ENCODE measurements at places on chromosomes 5 and 9.

DNA sequence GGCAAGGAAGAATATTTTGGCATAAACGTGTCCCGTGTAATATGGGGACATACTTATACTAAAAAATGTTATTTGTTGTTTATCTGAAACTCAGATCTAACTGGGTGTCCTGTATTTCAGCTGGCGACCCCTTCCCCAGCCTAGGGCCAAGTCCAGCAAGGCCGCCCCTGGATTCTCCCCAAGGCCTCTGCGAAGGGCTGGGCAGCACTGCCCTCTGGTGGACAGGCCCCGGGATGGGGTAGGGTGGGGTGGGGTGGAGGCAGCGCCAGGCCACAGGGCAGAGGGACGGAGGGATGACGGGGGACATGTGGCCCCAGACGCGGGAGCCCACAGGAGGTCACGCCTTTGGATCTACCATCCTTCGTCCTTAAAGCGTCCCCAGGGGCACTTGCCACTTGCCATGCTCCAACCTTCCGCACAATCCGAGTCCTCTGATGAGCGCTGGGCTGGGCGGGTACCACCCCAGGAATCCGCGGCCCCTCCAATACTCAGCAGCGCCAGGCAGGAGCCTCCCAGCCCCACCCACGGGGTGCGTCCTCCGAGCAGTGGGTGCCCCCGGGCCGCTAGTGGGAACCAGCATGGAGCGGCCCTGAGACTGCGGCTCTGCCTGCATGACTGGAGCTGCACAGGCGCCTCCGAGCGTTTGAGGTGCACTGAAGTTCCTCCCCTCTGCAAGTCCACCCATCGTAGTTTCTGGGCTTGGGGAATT, 7.1 kb upstream of the AGPAT2 start:
- no peak for DNase-seq

- DNase-seq = no peak
Measured at GRCh38 chr5:158922816-158923215, 176.9 kb downstream of the EBF1 start.

DNA sequence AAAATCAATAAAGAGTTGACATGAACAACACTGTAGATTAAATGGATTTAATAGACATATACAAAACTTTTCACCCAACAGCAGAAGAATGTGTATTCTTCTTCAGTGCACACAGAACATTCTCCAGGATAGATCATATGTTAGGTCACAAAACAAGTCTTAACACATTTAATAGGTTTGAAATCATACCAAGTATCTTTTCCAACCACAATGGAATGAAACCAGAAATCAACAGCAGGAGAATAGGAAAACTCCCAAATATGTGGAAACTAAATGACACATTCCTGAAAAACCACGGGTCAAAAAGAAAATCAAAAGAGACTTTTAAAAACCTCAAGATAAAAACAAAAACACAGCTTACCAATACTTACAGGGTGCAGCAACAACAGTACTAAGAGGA, 790.1 kb upstream of the ZNF608 start:
- DNase-seq = no peak

DNA sequence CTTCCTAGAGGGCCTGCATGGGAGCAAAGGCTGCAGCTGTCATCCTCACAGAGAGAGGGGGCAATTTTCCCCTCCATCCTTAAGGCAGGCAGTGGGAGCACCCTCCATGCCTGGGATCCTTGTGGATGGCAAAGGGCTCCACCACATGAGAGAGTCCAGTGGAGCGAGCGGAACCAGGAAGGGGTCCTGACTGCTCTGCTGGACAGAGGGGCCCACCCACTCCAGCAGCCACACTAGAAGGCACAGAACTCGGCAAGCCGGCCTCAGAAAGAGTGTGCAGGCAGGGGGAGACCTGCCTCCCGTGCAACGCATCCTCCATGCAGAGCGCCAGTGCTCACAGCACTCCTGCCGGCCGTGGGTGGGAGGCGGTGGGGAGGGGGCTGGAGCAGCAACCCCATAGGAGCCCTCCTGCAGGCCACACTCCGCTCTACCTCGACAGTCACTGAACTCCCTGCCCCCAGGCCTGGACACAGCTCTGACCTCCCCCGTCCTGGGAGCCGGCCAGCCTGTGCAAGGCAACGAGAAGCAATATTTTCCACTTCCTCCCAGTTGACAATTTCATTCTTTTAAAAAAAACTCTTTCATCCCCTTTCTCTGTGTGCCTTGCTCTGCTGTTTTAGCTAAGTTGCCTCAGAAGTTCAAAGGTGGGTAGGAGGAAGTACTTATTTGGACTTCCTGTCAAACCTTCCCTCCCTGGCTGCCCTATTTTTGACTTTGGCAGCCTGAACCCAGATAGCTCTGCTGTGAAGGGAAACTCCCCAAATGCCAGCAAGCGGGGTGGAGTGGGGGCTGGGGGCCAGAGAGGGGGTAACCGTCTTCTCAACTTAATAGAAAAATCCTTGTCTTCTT, 5.3 kb upstream of the LCP2 start:
- DNase-seq = peak; percentile 54

DNA sequence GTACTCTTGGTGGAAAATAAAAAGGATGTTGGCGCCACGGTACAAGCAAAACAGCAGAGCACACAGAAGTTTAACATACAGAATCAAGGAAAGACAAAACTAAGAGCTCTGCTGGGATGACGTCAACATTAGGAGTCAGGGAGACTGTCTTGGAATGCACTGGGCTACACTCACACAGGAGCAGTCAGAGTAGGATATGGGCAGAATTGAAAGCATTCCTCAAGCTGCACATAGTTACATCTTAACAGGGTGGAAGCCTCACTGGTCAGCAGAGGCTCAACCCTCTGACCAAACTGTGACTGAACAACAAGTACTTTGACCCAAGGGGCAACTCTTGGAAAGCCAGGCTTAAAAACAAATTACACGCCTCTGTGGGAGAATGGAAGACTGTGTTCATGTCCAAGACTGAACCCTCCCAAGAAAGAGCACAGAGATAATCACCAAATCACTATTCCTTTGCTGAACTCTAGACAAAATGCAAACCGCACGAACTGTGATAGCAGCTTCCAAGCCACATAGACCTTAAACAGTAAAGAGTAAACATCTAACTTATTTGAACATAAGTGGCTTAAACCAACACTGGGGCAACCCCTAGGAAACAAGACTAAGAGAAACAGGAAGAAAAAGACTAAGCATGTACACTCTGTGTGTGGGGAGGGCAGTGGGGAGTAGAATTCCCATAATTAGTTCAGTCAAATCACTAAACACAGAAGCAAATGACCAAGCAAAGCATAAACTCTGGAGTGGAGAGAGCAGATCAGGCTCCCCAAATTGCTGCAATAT, 772.7 kb downstream of the PRELID2 start:
- no peak for DNase-seq

DNA sequence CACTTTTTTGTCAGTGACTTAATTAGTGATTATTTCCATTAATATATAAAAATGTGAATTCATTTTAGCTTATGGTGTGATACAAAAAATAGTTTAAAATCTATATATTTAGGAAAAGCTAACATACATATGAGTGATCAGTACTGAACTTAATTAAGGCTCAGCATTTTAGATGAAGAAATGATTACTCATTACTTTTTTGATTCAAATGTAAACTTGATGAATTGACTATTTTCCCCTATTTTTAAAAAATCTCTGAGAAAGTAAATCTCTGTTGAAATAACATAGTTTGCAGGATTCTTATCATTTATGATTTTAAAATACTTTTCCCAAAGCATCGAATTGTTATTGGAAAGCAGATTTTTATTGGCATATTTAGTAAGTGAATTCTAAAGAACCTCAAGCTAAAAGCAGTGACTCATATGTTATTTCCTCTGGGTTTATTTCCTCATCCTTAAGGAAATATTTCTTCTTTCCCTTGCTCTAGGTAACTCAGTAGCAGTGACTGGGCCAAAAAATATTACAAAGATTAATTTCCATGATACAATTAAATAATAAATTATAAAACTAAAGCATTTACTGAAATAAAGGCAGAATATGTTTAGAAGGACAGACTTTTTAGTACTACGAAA, 290.6 kb downstream of the FER start:
- no peak for DNase-seq

- DNase-seq = no peak
Measured at GRCh38 chr5:59037453-59037852, 454.6 kb downstream of the RAB3C start.

- no peak for DNase-seq
Measured at GRCh38 chr9:117411547-117411946, 3.3 kb downstream of the ASTN2 start.

DNA sequence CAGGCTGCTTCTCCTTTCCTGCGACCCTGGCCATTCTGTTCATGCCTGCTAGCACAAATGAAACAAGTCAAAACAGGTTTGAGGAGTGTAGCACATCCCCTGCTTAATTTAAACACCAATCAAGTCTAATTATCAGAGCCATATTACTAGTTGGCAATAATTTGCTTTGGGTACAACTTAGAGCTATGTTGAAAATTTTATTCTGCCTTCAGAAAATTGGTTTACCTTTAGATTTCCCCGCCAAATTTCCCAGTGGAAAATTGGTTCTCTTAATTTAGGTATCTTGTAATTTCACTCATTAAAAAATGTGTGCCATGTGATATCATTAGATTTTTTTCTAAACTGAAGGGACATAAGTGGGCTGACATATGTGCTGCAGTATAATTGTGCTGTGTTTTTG, 265.8 kb downstream of the MAST4 start:
- no peak for DNase-seq

- DNase-seq = no peak
Measured at GRCh38 chr5:170629566-170630175, 125.9 kb downstream of the KCNIP1 start.

GRCh38 chr5:157544623-157544989, 31.0 kb downstream of the ADAM19 start:
- no peak for DNase-seq

- DNase-seq = no peak
Measured at GRCh38 chr5:97534166-97534565, 351.1 kb upstream of the RIOK2 start.

Measured in stimulated activated CD8-positive, alpha-beta memory T cell treated with anti-CD3 and anti-CD28 coated beads, Interleukin-2, amount 100 ng/mL, for 1 hour (primary cell).